Vagina (tissue), 2 donors: ENCODE measurements at places on chromosomes 1 and 21. TPM values are rescaled to one million over a fixed set of nuclear protein-coding genes. Genes with fewer than 3 reads are reported as not detected.

DNA sequence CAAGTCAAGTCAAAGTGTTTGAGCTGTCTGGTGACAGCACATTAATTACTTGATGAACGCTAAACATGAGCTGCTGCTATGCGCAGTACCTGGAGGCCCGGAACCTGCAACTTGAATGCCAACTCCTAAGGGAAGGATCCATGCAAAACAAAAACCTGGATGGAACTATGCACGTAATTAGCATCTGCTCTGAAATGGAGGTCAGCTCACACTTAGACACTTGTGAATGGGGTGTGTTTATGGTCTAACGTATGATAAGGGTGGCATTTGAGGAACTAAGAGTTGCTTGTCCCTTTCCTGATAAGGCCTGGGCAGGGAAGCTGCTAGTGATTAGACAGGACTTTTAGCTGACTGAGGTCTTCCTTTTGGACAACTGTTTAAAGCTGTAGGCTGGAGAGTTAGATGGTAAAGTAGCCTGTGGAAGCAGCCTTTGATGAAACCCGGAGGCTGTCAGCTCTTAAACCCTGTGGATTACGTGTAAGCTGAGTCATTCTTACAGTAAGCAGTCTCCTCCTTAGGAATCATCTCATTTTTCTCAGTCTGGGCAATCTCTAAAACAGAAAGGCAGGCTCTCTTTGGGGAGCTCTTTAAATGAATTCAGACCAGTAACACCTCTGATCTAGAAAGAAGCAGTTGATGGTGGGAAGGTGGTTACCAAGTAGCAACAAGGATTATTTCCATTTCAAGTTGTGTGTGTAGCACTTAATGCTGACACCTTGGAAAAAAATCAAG, 6.8 kb downstream of the TENT5C start:
- H3K27ac ChIP-seq = no peak overlapping the region
- no peaks in the 10 kb centered on the region for H3K27me3 ChIP-seq
- no peaks in the 10 kb centered on the region for H3K36me3 ChIP-seq
- peak; percentile 79 for DNase-seq
- no peak overlapping the region for H3K4me3 ChIP-seq

DNA sequence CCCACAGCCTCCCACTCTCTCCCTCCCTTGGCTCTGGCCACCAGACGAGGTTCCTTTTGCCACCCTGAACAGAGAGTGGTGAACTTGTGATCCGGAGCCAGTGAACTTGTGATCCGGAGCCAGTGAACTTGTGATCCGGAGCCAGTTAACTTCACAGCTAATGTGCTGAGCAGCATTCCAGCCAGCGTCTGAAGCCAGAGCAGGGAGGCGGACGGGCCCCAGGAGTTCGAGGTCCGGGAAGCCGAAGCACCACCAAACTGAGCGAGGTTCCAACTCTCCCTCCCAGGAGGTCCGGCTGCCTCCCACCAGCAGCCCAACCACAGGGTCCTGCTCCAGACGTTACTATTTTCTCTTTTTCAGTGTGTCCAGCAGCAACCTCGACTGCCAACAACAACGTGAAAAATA, 85.8 kb downstream of the SYF2 start:
- H3K4me1 ChIP-seq = no peaks in the 10 kb centered on the region
- H3K27ac ChIP-seq = no peak overlapping the region
- H3K36me3 ChIP-seq = no peaks in the 10 kb centered on the region
- DNase-seq = no peak

DNA sequence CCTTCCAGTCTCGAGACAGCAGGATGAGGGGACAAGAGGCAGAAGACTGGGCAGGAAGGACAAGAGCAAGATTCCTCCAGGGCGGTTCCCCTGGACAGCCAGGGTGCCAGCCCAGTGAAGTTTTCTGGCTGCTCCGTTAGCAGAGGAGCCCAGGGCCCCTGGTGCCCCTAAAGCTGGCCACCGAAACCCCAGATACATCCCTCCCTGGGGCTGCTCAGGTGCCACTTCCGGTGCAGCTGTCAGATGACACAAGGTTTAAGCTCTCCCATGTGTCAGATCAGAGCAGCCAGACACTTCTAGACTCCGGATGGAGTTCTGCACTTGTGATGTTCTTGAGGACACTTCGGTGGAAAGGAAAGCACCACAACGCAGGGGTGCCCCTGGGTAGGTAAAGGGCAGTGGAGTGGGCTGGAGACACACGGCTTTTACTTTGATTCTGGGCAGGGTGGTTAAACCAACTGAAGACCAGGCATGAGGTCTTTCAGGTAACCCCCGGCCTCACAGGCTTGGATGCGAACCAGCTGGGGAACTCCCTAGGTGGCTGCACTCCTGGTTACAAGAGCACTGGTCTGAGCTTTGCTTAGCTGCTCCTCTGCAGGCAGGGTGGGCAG, 85.7 kb downstream of the ITPKB start:
- peak overlapping the region; percentile 98 for H3K27ac ChIP-seq
- H3K36me3 ChIP-seq = no peaks in the 10 kb centered on the region
- H3K27me3 ChIP-seq = no peaks in the 10 kb centered on the region
- H3K4me3 ChIP-seq = no peak overlapping the region
- DNase-seq = no peak

Gene C1orf210
- total RNA-seq = 2.2 TPM

Gene CLIC6
- 8.3 TPM for total RNA-seq
